Glutamatergic neuron (in vitro differentiated cells): ENCODE measurements at places on chromosomes 1 and 21.

DNA sequence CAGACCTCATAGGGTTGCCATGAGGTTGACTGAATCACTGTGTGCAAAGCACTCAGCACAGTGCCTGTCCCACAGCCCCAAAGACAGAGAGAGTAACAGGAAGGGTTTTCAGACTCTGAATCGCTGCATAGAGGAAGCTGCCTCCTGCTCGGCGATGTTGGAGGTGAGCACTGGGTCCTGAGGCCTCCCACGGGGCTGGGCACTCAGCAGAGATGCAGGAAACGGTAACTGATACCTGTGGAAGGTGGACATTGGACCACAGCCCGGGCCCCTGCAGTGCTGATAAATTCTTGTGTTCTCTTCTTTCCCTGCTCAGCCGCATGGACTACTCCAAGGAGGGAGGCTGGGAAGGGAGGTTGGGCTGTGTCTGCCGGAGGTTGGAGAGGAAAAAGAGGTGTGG, 389.7 kb downstream of the PTPRU start:
- DNase-seq = no peak

DNA sequence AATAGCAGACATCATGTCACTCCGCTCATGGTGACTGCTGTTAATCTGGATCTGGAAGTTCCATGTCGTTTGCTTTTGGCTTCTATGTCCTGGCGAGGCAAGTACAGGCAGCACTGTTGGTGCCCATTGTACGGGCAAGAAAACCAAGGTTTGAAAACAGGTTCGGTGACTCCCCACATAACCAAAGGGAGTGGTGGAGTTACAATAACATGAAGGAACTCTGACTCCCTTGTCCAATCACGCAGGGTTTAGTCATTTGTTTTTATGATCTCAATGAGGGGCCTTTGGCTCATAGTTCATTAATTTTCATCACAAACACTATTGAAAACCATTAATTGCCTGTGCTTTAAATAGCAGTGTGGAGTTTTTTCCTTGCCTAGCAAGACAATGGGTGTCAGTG, 82.9 kb upstream of the SSX2IP start:
- DNase-seq = no peak

DNA sequence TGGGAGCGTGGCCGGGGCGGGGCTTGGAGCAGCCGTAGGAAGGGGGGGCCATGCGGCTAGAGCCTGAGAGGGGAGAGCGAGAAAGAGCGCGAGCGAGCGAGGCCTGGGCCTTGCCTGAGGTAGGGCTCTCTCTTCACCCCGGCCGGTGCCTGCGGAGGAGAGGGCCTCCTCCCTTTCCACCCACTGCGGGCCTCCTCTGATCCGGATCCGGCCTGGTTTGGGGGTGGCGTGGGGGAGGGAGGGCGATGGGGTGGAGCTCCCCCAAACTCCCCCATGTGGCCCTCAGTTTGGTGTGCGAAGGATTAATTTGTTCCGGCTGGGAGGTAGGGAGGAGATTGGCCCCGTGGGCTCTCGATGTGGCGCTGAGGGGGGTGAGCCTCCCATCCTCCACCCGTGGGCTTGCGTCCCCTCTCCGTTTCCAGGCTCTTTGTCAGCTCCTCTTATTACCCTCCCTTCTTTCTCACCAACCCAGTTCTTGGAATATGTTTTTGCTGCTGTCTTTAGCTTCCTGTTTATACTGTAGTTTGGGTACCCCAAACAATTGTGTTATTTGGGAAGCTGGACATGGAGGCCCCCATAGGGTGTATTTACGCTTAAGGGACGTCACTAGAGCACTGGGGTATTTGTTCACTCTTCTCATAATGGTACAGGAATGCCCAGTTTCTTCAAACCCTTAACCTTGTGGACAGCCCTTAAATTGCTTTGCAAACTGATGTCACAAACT, 685 bp downstream of the UBAP2L start:
- DNase-seq = peak; percentile 61

DNA sequence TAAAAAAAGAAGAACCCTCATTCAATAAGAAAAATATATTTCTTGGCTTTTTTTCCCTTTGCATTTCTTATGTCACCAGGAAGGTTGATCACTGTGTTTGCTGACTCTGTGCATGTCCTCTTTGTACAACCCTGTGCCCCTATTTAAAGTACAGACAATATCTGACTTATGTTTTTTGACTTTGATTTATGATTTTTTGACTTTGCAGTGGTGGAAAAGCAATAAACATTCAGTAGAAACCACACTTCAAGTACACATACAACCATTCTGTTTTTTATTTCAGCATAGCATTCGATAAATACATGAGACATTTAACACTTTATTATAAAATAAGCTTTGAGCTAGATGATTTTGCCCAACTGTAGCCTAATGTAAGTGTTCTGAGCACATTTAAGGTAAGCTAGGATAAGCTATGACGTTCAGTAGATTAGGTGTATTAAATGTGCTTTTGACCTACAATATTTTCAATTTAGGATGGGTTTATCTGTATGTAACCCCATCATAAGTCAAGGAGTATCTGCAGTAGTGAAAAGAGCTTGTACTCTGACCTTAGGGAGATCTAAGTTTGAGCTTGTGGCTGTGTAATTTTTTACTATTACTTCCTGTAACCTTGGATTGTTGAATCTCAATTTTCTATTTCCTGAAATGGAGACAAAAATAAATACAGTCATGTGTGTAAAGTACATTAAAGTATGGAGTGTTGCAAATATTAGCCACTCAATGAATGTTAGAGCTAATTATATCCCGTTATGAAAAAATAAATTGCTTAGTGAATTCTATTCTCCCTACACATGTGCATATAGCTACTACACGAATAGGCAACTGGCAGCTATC, 1.2 kb downstream of the RNASEL start:
- DNase-seq = no peak

GRCh38 chr21:37195059-37195458, 72.1 kb downstream of the VPS26C start:
- DNase-seq = peak; percentile 63

DNA sequence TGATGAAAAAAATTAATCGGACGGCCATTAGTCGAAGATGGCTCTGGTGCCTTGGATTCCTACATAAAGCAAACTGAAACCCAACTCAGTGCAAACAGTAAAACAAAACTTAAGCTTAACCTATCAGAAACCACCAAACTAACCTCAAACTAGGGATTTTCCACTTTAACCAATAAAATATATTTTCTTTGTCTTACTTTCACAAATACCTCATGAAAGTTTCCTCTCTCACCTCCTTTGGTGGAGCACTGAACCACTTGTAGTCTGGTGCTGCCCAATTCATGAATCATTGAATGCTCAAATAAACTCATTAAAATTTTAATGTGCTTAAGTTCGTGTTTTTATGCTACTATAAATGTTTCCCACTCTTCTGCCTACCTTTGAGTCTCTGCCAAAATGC, 7.0 kb downstream of the ADORA3 start:
- no peak for DNase-seq

DNA sequence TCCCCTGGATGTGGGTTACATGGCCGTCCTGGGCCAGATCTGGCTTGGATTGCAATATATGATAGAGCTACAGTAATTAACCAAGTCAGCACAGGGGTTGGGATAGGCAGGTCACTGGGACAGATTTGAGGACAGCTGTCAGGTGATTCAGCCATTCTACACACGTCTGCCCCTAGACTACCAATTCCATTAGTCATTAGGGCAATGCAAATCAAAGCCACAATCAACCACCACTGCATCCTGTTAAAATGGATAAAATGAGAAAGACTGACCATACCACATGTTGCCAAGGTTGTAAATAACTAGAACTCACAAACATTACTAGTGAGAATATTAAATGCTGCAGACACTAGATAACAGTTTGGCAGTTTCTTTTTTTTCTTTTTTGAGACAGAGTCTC, 16.0 kb downstream of the C21orf58 start:
- no peak for DNase-seq
